ENCODE measurements at places on chromosomes 12 and 14.
A peak's percentile ranks its signal among the peaks of the same experiment; 100 is the strongest.

- no peak for DNase-seq
Observed at GRCh38 chr12:69003991-69004390, 71.0 kb upstream of the CPM start.

DNA sequence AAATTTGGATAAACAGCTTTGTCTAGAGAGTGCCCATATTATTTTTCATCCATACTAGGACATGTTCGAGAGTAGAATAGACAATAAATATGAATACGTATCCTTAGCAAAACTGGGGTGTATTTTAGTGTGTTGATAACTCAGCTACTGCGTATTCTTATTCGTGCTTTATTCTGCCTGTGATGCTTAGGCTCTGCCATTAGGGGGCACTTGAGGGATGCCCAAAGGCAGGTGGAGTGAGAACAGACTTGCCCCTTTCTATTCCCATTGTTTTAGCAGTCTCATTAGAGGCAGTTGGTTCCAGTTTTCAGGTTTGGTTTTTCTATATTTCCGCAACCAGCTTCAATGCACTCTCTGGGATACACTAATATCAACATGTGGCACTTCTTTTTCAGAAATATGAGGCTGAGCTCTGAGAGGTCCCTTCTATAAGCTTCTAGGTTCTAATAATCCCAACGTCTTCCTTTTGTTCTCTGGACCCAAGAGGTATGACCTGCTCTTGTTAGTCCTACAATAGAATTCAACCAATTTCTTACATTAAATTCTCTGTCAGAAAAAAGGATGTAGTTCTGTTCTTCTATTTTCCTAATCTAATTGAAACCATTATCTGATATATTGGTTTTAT, 985.7 kb upstream of the FBXO33 start:
- peak; percentile 36 for DNase-seq

DNA sequence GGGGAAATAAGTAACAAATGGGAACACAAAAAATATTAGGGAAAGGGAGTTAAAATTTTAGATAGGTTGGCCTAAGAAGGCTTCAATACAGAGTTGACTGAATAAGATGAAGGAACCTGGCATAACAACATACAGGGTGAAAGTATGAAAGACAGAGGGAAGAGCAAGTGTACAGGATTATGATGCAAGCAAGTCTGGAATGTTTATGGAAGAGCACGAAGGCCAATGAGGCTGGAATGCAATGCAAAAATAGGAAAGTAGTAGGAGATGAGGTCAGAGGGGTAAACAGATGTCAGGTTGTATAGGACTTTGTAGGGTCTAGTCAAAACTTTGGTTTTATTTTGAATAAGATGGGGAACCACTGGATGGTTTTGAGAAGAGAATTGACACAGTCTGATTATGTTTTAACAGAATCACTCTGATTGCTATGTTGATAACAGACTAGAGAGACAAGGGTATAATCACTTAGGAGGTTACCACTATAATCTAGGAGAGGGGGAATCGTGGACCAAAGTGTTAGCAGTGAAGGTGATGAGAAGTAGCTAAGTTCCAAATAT, 96.8 kb downstream of the OSBPL8 start:
- DNase-seq, result no peak

- DNase-seq, result no peak
Observed at GRCh38 chr12:105961821-105962671, 176.7 kb downstream of the NUAK1 start.

GRCh38 chr12:132478845-132479244, 11.1 kb upstream of the FBRSL1 start:
- DNase-seq, result no peak

DNA sequence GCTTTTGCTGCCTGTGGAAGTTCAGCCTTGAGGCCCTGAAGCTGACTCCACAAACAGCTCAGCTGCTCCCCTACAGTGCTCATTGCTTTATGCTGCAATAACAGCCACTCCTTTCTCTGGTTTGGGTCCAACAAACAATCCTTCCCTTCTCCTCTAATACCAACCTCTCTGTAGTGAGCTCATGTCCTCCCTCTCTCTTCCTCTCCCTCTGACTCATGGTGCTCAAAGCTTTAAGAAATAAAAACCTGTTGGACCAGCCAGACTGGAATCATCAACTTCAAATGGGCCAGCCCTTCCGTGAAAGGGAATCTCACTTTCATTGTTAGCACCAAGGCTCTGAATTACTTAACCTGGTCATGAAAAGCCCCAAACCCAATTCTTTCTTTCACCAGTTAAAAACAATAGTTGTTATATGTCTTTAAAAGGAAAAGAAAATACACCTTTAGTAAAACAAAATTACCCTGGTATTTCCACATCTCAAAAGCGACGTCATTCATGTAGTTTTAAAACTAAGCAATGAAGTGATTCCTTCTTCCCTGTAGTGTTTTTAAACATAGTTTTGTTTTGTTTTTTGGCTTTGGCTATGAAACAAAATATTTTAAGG, 126.4 kb downstream of the DUSP6 start:
- no peak for DNase-seq

DNA sequence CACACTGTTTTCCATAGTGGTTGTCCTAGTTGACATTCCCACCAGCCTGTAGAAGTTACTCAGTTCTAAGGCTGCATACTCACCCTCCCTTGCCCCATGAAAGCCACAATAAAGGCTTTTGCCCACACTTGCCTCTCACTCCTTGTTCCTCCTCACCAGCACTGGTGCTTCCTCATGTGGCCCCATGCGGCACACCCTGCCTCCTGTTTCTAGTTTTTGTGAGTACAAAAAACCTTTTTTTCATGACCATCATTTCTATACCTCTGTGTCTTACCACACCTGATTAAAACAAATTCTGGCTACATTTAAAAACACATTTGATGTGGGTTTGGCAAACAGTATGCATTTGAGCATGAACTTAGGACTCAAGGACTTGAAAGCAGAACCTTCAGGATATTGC, 40.7 kb upstream of the RIN3 start:
- no peak for DNase-seq

GRCh38 chr14:21023174-21023573, 1.7 kb downstream of the NDRG2 start:
- DNase-seq, result peak; percentile 56

GRCh38 chr14:78530078-78530477, 359.9 kb downstream of the NRXN3 start:
- no peak for DNase-seq

GRCh38 chr12:121532503-121533393, 48.1 kb downstream of the KDM2B start:
- DNase-seq, result peak; percentile 38

DNA sequence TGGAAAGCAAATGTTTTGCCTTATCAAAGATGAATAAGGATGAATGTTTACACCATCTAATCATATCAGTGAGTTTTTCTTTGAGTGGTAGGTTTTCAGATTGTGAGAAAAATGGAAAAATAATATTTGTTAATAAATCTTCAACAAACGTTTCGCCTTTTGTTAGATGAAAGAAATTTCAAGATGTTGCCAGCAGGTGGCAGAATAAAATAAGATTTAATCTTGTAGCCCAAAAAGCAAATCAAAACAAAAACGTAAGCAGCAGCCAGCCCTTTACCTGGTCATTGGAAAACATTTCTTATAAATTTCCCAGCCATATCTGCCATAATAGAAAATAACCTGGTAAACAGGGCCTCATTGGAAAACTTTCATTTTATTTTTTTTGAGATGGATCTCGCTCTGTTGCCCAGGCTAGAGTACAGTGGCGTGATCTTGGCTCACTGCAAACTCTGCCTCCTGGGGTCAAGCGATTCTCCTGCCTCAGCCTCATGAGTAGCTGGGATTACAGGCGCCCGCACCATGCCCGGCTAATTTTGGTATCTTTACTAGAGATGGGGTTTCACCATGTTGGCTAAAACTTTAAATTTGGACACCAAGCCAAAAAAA, 15.4 kb upstream of the TMEM120B start:
- no peak for DNase-seq

DNA sequence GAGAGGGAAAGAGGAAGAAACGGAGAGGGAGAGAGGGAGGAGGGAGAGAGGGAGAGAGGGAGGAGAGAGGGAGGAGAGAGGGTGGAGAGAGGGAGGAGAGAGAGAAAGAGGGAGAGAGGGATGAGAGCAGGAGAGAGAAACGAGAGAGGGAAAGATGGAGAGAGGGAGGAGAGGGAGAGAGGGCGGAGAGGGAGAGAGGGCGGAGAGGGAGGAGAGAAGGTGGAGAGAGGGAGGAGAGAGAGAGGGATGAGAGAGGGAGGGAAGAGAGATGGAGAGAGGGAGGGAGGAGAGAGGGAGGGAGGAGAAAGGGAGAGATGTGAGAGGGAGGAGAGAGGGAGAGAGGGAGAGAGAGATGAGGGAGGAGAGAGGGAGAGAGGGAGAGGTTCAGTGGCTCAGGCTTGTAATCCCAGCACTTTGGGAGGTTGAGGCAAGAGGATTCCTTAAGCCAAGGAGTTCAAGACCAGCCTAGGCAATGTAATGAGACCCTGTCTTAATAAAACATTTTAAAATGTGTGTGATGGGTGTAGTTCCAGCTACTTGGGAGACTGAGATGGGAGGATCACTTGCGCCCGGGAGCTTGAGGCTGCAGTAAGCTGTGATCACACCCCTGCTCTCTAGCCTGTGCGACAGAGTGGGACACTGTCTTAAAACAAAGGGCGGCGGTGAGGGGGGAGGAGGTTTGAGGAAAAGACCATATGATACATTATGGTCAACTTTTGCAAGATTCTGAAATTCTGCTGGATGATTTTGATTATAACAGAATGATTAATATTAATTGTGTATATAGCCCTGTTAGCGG, 21.3 kb upstream of the SNRPF start:
- no peak for DNase-seq

GRCh38 chr12:11568762-11569478, 80.6 kb upstream of the ETV6 start:
- no peak for DNase-seq

GRCh38 chr12:65682112-65682511, 142.2 kb upstream of the HMGA2 start:
- DNase-seq, result no peak

DNA sequence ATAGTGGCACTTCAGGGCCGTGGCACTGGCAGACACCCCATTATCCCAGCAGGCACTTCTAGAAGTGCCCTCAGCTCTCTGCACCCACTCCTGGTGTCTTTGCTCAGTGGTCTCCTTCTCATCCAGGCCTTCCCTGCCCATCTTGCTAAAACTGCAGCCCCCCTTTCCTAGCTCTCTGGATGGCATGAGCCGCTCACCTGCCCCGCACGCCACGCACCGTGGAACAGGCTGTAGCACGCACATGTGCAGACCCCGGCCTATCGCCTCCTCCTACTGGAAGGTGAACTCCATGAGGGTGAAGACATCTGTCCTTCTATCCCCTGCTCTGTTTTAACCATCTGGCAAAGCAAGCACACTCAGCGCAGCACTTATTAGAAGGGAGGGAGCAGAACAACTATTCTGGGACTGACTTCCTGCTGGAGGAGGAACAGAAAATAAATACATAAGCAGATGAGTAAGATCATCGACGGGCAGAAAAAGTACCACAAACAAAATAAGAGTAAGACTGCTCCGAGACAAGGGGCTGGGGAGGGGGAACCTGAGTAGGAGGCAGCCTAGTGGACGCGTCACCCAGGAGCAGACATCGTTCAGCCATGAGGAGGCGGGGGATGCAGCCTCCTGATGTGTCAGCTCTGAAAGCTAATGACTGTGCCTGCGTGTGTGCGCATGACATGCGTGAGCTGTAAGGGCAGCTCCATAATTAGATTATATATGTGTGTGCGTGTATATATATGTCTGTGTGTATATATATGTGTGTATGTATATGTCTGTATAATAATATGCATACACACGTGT, 7.8 kb upstream of the FZD10 start:
- DNase-seq, result no peak

DNA sequence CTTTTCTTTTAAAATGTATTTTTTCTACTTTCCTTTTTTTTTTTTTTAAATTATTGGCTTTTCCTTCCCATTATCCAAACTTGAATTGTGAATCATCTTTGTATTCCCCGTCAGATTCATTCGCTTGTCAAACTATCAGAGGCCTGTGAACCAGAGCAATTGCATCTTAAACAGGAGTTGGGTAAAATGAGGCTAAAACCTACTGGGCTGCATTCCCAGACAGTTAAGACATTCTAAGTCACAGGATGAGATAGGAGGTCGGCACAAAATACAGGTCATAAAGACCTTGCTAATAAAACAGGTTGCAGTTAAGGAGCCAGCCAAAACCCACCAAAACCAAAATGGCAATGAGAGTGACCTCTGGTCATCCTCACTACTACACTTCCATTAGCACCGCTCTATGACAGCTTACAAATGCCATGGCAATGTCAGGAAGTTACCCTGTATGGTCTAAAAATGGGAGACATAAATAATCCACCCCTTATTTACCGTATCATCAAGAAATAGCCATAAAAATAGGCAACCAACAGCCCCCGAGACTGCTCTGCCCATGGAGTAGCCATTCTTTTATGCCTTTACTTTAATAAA, 19.9 kb downstream of the FUT8 start:
- DNase-seq, result no peak

DNA sequence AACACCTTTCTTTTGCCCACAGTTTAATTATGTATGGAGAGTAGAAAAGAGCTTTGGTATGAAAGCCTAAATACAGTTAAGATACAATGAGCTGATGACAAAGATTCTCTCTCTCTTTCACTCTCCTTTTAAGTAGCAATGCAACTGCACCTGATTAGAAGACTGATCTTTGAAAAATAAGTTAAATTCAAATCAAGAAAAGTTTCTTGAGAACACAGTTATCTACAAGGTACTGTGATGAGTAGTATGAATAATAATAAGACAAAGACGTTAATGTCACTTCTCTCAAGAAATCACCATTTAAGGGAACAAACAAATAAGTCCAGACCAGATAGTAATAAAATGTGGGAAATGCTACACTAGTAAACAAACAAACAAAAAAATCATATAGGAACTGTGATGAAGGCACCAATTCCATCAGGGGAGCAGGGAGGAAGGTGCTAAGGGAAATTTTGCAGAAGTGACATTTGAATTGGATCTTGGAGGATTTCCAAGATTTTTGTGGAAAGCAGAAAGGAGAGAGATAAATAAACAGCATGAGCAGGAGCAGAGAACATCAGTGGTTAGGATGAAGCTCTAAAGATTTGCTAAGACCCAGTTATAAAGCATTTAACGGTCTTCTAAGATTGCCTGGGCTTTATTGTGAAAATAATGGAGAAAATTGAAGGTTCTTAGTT, 65.2 kb upstream of the STK38L start:
- no peak for DNase-seq

DNA sequence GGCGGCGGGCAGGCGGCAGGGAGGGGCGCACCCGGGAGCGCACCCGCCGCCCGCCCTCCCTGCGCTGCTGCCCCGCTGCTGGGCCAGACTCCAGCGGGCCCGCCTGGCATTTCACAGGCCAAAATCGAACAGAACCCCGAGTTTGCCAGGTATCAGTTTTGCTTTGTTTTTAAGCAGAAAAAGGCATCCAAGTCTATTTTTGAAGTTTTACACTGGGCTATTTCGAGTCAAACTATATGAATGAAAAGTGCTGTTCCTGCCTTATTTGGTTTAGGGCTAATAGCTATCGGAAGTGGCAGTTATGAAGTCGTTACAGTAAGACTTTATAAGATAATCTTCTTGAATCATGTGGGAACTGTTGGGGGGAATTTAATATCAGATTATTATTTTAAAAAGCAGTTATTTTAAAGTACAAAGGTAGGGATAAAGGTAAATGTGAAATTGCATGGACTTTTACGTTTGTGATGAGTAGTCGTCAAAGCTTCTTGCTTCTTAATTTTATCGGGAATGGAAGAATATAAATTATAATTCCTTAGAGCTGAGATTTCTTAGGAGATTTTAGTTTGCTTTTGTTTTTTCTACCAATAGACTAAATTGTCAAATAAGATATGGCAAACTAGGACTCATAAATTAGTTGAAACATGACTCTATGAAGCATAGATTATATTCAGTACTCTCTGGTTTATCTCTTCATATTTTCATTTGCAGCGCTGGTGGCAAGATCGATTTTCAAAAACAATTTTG, 1.1 kb downstream of the MSRB3 start:
- DNase-seq, result peak; percentile 15

GRCh38 chr12:52716061-52716460, 12.7 kb upstream of the KRT77 start:
- no peak for DNase-seq

All from head of caudate nucleus (tissue), 42 donors.